Lower lobe of right lung (tissue), 2 donors: ENCODE measurements at places on chromosomes 2 and 18. TPM values are rescaled to one million over a fixed set of nuclear protein-coding genes. Genes with fewer than 3 reads are reported as not detected.

CHRND gene
- total RNA-seq, result not detected

SCYGR6 gene
- total RNA-seq, result not detected

MAL gene
- 13.4 TPM for total RNA-seq

CFAP53 gene
- total RNA-seq, result 3.7 TPM
